ENCODE measurements at places on chromosomes 2 and 18. TPM values are rescaled to one million over a fixed set of nuclear protein-coding genes. Genes with fewer than 3 reads are reported as not detected.

The REEP1 gene
- total RNA-seq: 6.8 TPM

The TEKT4 gene
- not detected for total RNA-seq

The SERPINB13 gene
- not detected for total RNA-seq

The MEIS1 gene
- total RNA-seq: 1.6 TPM

The SCG2 gene
- total RNA-seq: 0.38 TPM

The IL18R1 gene
- 0.82 TPM for total RNA-seq

The TNP1 gene
- not detected for total RNA-seq

All from bladder microvascular endothelial cell (primary cell).